ENCODE measurements at places on chromosomes 1 and 21. TPM values are rescaled to one million over a fixed set of nuclear protein-coding genes. Genes with fewer than 3 reads are reported as not detected.

DNA sequence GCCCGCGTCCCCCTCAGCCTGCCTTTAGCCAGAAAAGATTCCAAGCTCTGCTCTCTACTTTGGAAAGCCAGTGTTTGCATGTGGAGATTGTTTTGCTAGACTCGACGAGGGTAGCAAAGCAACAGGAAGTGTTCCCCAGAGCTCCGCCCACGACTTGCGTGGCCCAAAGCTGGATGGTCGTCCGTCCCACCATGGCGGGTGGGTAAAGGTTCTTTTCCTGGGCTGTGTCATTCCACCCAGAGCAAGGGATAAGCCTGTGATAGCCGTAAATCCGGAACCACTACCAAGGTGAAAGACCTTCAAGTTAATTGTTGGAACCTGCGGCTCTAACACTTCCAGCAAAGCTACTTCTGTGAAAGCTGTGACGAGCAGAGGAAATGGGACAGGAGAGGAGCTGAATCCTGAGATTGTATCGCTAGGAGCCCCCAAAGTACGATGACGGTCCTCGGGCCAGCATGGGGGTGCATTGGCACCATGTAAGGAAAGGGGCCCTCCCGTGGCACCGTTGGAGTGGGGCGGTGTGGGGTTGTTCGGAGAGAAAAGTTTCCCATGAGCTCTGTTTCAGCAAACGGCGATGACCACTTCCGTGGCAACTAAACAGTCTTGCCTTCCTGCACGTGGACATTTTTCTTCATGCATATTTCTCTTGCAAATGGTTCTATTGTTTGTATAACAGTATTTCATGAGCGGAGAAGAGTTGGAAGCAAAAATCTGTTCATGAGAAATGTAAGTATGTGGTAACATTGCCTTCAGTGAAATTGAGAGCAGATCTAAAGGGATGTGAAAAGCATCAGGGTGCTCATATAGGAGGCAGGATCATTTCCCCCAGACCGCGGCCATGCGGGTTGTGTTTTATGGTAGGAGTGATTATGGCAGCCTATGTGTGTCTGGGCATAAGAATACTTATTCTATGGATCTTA, 8.4 kb downstream of the MX2 start:
- DNase-seq, result peak; percentile 64

DNA sequence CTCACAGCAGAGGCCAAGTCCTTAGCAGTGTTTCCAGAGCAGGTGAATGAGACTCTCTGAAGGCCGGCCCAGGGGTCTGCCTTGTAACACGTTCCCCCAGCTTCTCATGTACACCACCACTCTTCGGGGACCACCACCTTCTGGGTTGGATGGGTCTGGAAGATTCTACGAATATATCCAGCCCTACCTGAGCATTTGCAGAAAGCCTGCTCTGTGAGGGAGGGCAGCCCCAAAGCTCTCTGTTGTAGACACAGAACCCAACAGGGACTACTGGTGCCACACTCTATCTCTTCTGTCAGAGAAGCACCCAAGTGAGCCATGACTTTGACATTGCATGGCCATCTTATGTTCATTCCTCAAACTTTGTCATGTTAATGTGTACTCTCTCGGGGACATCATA, 61.8 kb downstream of the CD247 start:
- peak; percentile 32 for DNase-seq

GRCh38 chr1:100631015-100631551, 88.5 kb upstream of the VCAM1 start:
- no peak for DNase-seq

DNA sequence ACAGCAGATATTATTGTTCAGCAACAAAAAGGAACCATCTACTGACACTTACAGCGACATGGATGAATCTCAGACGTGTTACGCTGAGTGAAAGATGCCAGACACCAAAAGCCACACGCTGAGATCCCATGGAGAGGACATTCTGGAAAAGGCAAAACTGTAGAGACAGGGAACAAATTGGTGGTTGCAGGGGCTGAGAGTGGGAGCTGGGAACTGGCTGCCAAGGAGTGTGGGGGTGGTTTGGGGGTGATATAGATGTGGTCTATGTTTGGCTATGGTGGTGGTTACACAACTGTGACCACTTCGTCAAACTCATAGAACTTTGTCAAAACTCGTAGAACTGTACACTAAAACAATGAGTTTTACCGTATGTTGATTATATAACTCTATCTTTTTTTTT, 57.7 kb downstream of the RIPK4 start:
- DNase-seq, result no peak

- no peak for DNase-seq
Observed at GRCh38 chr1:240486611-240487010, 125.3 kb downstream of the GREM2 start.

- DNase-seq, result no peak
Observed at GRCh38 chr1:55699228-55699627, 484.1 kb upstream of the USP24 start.

DNA sequence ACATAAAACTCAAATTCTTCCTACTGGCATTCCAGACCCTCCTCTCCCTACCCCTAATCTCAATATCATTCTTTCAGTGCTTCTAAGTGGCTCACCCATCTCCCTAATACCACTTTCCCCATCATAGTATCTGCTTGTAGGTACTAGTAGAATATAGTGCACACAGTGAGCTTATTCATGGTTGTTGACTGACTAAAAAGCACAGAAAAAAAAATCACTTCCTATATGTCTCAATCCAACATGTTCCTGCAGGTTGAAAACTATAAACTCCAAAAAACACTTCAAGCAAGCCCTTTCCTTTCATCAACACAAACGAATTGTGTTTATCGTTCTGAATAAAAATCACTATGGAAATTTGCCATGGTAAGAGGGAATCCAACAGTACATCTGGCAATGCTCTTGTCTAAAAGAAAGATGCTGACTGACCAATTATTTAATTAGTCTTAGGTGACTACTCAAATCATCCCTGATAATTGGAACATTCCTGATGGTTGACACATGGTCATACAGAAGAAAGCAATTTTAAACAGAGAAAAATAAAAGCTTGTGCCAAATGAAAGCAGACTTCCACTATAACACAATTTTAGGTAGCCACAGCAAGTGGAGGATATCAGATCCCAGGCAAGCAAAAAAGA, 87.1 kb downstream of the NDUFS5 start:
- no peak for DNase-seq

DNA sequence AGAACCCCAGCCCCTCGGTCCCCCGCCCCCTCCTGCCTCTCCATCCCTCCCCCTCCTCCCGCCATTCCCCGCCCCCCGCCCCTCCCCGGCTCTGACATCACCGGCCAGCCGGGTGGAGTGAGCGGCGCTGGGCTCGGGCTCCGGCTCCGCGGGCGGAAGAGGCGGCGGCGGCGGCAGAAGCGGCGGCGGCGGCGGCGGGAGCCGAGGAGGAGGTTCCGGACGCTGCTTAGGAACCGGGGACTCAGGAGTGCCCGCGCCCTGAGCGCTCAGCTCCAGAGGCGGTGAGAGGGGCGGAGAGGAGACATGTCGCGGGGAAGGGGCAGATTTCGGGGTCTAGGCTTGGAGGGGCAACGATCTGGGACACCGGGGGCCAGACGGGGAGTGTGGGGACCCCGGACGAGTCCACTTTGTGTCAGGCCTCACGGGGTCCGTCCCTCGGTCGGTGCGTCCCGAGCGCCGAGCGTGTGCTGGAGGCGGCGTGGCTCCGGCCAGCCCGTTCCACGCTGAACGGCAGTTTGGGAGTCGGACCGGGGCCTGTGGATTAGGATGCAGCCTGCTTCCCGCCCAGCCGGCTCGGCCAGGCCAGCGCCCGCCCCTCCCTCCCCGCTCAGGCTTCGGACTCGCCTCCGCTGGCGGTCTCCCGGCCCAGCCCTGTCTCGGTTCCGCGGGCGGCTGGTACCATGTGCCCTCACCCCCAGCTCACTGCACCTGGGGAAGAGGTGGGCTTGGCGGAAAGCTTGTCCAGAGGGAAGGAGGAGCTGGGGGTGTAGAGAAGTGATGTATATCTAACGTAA, at the start of gene PEA15:
Gene PEA15, plus strand, starts transcription at position 143 of the 794 bp plus-strand sequence. CDS start 6,161 bp downstream, outside the sequence.
- peak; percentile 70 for DNase-seq

DNA sequence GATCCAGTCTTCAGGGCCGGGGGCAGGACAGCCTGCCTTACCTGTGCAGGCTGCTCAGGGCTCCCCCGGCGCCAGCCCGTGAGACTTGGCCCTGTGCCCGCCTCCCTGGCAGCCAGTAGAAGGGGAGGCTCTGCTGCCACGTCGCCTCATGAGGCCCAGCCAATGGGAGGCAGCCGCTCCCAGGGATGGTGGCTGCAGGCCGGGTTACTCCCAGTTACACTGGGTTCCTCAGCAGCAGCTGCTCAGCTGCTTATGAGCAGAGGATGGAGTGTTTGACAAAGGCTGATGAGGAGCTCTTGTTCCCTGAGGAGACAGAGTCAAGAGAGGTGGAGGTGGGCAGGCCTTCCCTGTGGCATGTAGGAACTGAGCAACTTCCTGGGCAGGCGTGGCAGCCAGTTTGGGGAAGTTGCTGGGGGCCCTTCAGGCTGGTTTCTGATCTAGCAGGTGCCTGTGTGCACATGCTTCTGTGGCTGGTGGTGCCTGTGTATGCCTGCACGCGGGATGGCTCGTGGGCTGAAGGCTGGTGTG, 5.5 kb downstream of the MFSD2A start:
- DNase-seq, result peak; percentile 60

Gene FCRL5
- 0.05 TPM for total RNA-seq

Gene SLC66A1
- 3.6 TPM for total RNA-seq

Gene ASPM
- 37.1 TPM for total RNA-seq

Gene HSPB7
- total RNA-seq, result not detected

Gene FMO4
- 2.5 TPM for total RNA-seq

Gene MARK1
- total RNA-seq, result not detected

Gene MAEL
- total RNA-seq, result 0.29 TPM

Gene AQP10
- total RNA-seq, result 0.14 TPM

Gene FAM151A
- total RNA-seq, result not detected

Data from activated CD8-positive, alpha-beta T cell treated with anti-CD3 and anti-CD28 coated beads for 36 hours (primary cell).